ENCODE measurements at places on chromosomes 2 and 18. TPM values are rescaled to one million over a fixed set of nuclear protein-coding genes. Genes with fewer than 3 reads are reported as not detected.

GRCh38 chr2:54895730-54896129 is 154.5 kb downstream of the RTN4 start:
- no peak for DNase-seq
- H3K27me3 ChIP-seq, result no peaks in the 10 kb centered on the region
- H3K36me3 ChIP-seq, result no peaks in the 10 kb centered on the region
- no peak overlapping the region for H3K27ac ChIP-seq
- no peak overlapping the region for H3K4me3 ChIP-seq

DNA sequence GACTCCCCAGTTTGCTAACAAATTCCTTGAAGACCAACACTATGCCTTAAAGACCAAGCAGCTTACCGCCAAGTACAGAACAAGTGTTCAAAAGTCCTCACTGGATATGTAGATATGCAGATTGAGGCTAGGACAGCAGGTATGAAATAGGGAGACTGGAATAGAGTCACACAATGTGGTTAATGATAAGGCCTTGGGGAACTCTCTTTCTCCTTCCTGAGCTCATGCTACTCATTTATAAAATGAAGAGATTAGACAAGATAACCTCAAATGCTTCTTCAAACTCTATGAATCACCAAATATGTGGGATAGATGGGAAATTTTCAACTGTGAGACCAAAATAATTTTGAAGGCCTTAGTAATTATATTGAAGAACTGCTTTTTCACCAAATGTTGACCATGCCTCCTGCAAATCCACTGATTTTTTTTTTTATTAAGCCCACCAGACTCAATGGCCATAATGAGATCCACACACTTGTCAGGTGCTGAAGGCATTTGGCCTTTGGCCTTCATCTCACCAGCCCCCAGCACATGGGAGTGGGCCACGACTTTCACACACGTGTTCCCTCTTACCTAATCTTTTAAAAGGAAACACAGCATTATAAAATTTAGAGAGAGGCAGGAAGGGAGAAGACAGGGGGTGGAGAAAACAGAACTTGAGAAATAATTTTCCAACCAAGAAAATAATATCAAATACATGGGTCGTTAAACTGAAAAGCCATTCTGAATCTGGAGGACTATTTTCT is 181.5 kb downstream of the EN1 start:
- no peaks in the 10 kb centered on the region for H3K4me1 ChIP-seq
- no peaks in the 10 kb centered on the region for H3K27me3 ChIP-seq
- no peaks in the 10 kb centered on the region for H3K36me3 ChIP-seq

DNA sequence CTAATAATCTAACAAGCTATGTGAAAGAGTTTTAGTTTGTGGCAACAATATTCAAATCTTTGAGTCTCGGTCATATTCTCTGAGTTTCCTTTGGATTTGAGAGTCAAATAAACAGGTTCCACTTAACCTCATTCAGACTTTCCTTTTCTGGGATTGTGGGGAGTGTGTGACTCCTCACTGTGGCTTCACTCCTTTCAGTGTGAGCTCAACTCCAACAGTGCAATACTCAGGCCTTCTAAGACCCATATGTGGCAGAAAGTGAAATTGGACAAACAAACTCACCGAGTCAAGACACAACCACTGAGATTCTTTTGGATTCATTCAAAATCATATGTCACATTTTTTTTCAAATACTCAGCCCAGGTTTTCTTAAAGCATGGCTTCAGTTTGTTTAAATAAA is 25.4 kb downstream of the SLC9A4 start:
- H3K27ac ChIP-seq, result no peak overlapping the region
- H3K27me3 ChIP-seq, result peaks cover 3% of the 10 kb centered on the region
- H3K36me3 ChIP-seq, result no peaks in the 10 kb centered on the region

DNA sequence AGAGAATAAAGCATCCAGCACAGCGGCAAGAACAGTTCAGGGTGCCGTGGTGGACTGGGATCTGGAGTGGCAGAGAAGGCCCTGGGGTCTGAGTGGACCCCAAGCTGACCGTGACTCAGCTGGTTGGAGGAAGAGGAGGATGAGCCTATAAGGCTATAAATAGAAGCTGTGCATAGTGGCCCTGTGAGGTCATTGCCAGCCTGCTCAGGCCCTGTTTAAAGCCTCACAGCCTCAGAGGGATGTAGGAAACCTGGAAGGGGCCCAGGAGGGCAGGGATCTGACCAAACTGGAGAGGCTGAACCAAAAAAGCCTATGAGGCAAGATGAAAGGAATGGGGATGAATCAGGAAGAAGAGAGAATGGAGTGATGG is 11.3 kb upstream of the DES start:
- H3K36me3 ChIP-seq, result no peaks in the 10 kb centered on the region
- no peak for DNase-seq
- H3K27ac ChIP-seq, result no peak overlapping the region
- H3K4me1 ChIP-seq, result no peaks in the 10 kb centered on the region
- no peaks in the 10 kb centered on the region for H3K27me3 ChIP-seq
- no peak overlapping the region for H3K4me3 ChIP-seq

CACNB4 gene
- 1.3 TPM for total RNA-seq

All from pancreas (tissue), 10 donors.